Activated T-helper 2 cell treated with anti-CD3 and anti-CD28 coated beads, Interferon-gamma antibody, Interleukin-2, Interleukin-4, amounts not matched to agents 10 μg/mL and 5 μg/mL and 100 μg/mL, durations not matched to agents 14 hours and 24 hours and 36 hours (primary cell): ENCODE measurements at places on chromosomes 3 and 15.

DNA sequence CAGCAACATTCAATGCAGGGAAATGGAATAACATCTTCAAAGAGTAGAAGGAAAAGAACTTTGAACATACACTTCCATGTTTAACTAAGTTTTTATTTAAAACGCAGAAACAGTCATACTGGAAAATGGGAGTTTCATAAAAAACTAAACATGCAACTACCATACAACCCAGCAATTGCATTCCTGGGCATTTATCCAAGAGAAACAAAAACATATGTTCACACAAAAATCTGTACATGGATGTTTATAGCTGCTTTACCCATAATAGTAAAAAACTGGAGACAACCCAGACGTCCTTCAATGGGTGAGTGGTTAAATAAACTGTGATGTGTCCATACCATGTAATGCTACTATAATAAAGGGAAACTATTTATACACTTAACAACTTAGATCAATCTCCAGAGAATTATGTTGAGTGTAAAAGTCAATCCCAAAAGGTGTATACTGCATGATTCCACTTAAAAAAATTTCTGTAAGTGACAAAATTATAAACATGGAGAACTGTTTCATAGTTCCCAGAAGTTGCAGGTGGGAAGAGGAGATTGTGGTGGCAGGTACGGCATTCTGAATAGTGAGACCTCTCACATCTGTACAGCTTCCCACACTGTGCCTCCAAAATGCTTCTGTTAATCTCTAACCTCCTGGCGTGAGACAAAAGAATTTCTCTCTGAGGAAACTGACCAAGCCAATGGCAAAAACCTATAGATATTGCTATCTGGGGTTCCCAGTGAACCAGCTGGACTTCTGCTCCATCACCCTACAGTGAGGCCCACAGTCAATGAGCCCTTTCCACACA is 23.1 kb downstream of the ISG20 start:
- peaks cover 6% of the 10 kb centered on the region for H3K4me1 ChIP-seq
- no peaks in the 10 kb centered on the region for H3K36me3 ChIP-seq
- H3K27me3 ChIP-seq, result no peaks in the 10 kb centered on the region
- no peak overlapping the region for H3K4me3 ChIP-seq
- DNase-seq, result no peak
- no peak overlapping the region for H3K27ac ChIP-seq

GRCh38 chr15:29040370-29040751 is 154.6 kb downstream of the APBA2 start:
- peaks cover 15% of the 10 kb centered on the region for H3K4me1 ChIP-seq
- peaks cover 4% of the 10 kb centered on the region for H3K27me3 ChIP-seq
- no peaks in the 10 kb centered on the region for H3K36me3 ChIP-seq
- H3K4me3 ChIP-seq, result no peak overlapping the region

DNA sequence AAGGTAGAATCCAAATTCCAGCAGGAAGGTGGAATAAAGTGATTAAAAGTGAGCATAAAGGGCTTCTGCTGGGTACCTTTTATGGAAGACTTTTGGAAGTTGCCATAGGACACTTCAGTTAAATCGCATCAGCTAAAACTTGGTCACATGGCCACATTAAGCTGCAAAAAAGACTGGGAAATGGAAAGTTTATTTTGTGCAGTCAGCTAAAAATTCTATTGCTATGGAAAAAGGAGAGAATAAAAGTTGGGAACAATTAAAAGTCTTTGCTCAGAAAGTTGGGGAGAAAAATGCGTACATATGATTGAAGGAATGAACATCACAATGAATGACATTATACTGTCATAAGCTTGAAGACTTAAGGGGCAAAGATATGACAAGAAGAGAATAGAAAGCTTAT is 49.3 kb downstream of the FGF7 start:
- peaks cover 6% of the 10 kb centered on the region for H3K4me1 ChIP-seq
- DNase-seq, result no peak
- H3K4me3 ChIP-seq, result no peak overlapping the region
- no peak overlapping the region for H3K27ac ChIP-seq
- no peaks in the 10 kb centered on the region for H3K36me3 ChIP-seq
- no peaks in the 10 kb centered on the region for H3K27me3 ChIP-seq

GRCh38 chr3:98726084-98726483 is 37.1 kb upstream of the ST3GAL6 start:
- H3K36me3 ChIP-seq, result no peaks in the 10 kb centered on the region
- no peak overlapping the region for H3K27ac ChIP-seq

DNA sequence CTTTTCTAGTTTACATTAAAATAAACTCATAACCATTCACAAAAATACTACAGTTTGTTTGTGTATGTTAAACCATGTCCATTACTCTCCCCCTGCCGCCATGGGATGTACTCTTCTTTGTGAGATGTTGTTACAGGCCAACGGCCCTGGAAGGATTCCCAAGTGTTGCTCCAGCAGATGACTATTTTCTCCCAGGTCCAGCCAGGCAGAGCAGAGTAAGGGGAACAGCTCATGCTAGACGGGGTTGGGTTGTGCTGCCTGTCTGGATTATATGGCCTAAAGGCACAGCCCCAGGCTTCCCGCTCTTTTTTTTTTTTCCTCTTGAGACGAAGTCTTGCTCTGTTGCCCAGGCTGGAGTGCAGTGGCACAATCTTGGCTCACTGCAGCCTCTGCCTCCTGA is 24.5 kb upstream of the SLCO2A1 start:
- DNase-seq, result no peak
- no peak overlapping the region for H3K27ac ChIP-seq
- H3K4me1 ChIP-seq, result no peaks in the 10 kb centered on the region
- no peak overlapping the region for H3K4me3 ChIP-seq
- H3K27me3 ChIP-seq, result no peaks in the 10 kb centered on the region
- no peaks in the 10 kb centered on the region for H3K36me3 ChIP-seq

GRCh38 chr3:17038141-17038540 is 153.4 kb downstream of the PLCL2 start:
- no peak overlapping the region for H3K4me3 ChIP-seq
- H3K4me1 ChIP-seq, result peaks cover 43% of the 10 kb centered on the region
- H3K36me3 ChIP-seq, result peaks cover 22% of the 10 kb centered on the region
- no peaks in the 10 kb centered on the region for H3K27me3 ChIP-seq
- no peak overlapping the region for H3K27ac ChIP-seq

GRCh38 chr3:175208326-175208725 is 349.2 kb downstream of the NAALADL2 start:
- H3K27ac ChIP-seq, result no peak overlapping the region
- H3K4me1 ChIP-seq, result no peaks in the 10 kb centered on the region
- no peaks in the 10 kb centered on the region for H3K27me3 ChIP-seq
- H3K36me3 ChIP-seq, result no peaks in the 10 kb centered on the region
- DNase-seq, result no peak

GRCh38 chr3:195885036-195885891 is 23.1 kb downstream of the TNK2 start:
- H3K27ac ChIP-seq, result no peak overlapping the region
- no peak for DNase-seq
- no peaks in the 10 kb centered on the region for H3K4me1 ChIP-seq
- H3K36me3 ChIP-seq, result peaks cover 27% of the 10 kb centered on the region

DNA sequence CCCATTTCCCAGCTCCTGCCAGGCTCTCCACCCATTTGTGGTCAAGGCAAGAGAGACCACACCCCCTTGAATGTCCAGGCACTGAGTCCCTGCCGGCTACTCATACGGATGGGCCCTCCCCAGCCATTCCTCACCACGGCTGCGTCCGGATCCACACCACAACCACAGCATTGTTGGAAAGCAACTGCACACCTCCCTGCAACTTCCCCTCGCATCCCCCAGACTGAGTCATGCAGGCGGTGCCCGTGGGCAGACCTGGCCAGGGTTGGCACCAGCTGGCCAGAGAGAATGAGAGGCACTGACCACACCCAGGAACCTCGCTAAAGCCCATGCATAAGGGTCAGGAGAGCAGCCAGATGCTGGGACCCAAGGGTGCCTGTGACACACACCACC is 30.5 kb downstream of the LOXL1 start:
- H3K36me3 ChIP-seq, result no peaks in the 10 kb centered on the region
- no peak overlapping the region for H3K27ac ChIP-seq
- no peak for DNase-seq
- H3K4me1 ChIP-seq, result peaks cover 28% of the 10 kb centered on the region

DNA sequence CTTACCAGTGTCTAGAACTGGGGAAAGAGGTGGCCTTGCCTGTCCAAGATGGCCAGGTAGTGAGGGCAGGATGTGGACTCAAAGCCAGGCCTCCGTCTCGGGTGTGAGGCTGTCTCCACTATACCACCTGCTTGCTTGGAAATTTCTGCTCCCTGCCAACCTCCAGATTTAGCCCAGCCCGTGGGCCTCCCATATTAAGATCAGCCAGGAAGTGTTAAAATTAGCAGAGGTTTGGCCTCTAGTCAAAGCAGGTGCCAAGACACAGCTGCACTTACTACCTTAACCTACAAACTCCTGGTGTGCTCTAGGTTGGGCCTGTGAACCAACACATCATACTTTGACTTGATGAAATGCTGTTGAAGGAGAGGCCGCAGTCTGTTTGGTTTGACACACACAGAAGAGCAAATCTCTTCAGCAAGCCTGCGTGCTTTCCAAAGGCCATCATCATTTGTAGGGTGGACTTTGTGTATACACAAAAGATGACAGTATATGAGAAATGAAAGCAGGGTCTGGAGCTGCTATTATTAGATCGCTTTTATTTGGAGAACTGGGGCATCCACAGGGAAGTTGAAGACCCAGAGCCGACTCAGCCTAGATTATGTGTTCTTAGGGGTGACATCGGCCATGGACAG is 206.5 kb downstream of the XXYLT1 start:
- no peaks in the 10 kb centered on the region for H3K4me1 ChIP-seq
- no peak for DNase-seq
- no peak overlapping the region for H3K27ac ChIP-seq

GRCh38 chr15:66721020-66721419 is 19.0 kb downstream of the SMAD6 start:
- H3K4me3 ChIP-seq, result no peak overlapping the region
- H3K27me3 ChIP-seq, result no peaks in the 10 kb centered on the region
- H3K4me1 ChIP-seq, result peaks cover 19% of the 10 kb centered on the region

- DNase-seq, result no peak
- H3K27ac ChIP-seq, result no peak overlapping the region
- H3K27me3 ChIP-seq, result no peaks in the 10 kb centered on the region
- peaks cover 7% of the 10 kb centered on the region for H3K4me1 ChIP-seq
These were observed 105.1 kb downstream of the CHST2 start for GRCh38 chr3:143224716-143225115.

DNA sequence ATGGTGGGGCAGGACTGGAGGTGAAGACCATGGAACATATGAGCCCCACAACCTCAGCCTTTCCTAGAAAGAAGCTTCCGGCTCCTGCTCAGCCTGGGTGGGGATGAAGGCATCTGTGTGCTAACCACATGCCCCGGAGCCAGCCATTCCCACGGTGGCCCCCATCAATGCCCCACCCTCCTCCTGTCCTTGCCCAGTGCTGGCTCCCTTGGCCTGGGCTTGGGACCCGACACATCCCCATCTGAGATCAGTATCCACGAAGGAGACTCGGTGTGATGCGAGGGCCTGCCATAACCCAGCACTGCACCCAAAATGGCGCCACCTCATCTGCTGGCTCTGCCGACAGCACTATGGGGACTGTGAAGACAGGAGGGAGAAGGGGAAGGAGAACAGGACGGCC is 16.5 kb upstream of the PLXND1 start:
- H3K27me3 ChIP-seq, result no peaks in the 10 kb centered on the region
- DNase-seq, result no peak
- H3K27ac ChIP-seq, result no peak overlapping the region
- H3K4me1 ChIP-seq, result peaks cover 19% of the 10 kb centered on the region

- H3K4me3 ChIP-seq, result no peak overlapping the region
- peaks cover 6% of the 10 kb centered on the region for H3K4me1 ChIP-seq
- H3K27me3 ChIP-seq, result no peaks in the 10 kb centered on the region
- H3K27ac ChIP-seq, result no peak overlapping the region
- no peak for DNase-seq
These were observed 104.1 kb downstream of the TBC1D5 start for GRCh38 chr3:17638356-17638755.

GRCh38 chr3:69342074-69342473 is 43.8 kb downstream of the FRMD4B start:
- H3K4me1 ChIP-seq, result no peaks in the 10 kb centered on the region
- peaks cover 3% of the 10 kb centered on the region for H3K36me3 ChIP-seq
- H3K27ac ChIP-seq, result no peak overlapping the region
- peaks cover 4% of the 10 kb centered on the region for H3K27me3 ChIP-seq

- no peak overlapping the region for H3K4me3 ChIP-seq
- H3K4me1 ChIP-seq, result no peaks in the 10 kb centered on the region
- no peaks in the 10 kb centered on the region for H3K27me3 ChIP-seq
- H3K27ac ChIP-seq, result no peak overlapping the region
These were observed 233.9 kb upstream of the GBE1 start for GRCh38 chr3:81995329-81995728.

DNA sequence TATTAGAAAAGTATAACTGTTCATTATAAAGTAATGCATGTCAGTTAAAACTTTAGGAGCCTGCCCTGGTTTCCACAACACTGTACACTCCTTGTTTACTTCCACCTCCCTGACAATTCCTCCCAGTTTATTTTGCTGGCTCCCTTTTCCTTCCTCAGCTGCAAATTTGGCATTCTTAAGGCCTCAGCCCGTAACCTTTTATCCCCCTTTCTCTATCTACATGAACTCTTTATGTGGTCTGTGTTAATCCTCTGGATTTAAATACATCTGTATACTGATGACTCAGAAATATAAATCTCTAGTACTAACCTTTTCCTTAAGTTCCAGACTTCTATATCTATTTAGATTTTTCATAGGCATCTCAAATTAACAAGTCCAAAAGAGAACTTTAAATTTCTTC is 143.6 kb downstream of the OTOL1 start:
- peaks cover 1% of the 10 kb centered on the region for H3K27me3 ChIP-seq
- H3K4me1 ChIP-seq, result peaks cover 6% of the 10 kb centered on the region
- no peaks in the 10 kb centered on the region for H3K36me3 ChIP-seq
- DNase-seq, result no peak

- no peak overlapping the region for H3K4me3 ChIP-seq
- DNase-seq, result no peak
- no peak overlapping the region for H3K27ac ChIP-seq
- H3K36me3 ChIP-seq, result no peaks in the 10 kb centered on the region
These were observed 586.3 kb downstream of the ROBO2 start for GRCh38 chr3:77626157-77626556.

- no peak overlapping the region for H3K27ac ChIP-seq
- no peaks in the 10 kb centered on the region for H3K27me3 ChIP-seq
- no peak for DNase-seq
- H3K4me3 ChIP-seq, result no peak overlapping the region
- H3K36me3 ChIP-seq, result no peaks in the 10 kb centered on the region
These were observed 63.1 kb downstream of the B3GALNT1 start for GRCh38 chr3:161042023-161042501.

DNA sequence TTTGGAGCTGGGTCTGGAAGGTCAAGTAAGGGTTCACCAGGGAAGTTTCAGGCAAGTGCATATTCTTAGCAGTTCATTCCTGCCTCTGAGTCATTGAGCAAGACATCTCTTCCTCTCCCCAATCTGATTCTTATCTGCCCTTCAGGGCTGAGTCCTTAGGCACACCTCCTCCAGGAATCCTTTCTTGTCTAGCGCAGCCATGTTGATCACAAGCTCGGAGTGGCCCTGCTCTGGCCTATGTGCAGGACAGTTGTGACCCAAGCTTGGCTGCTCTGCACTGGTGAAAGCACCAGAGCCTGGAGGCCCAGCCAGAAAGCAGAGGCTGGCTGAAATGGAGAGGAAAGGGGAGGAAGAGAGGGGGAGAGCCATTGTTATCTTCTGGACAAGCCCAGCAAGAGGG is 30.9 kb upstream of the MRPS22 start:
- peaks cover 16% of the 10 kb centered on the region for H3K27me3 ChIP-seq
- H3K4me1 ChIP-seq, result peaks cover 5% of the 10 kb centered on the region
- no peak overlapping the region for H3K4me3 ChIP-seq
- H3K27ac ChIP-seq, result no peak overlapping the region

- no peaks in the 10 kb centered on the region for H3K36me3 ChIP-seq
- H3K4me1 ChIP-seq, result no peaks in the 10 kb centered on the region
- no peak overlapping the region for H3K4me3 ChIP-seq
- H3K27me3 ChIP-seq, result no peaks in the 10 kb centered on the region
- DNase-seq, result no peak
- no peak overlapping the region for H3K27ac ChIP-seq
These were observed 195.7 kb downstream of the OCA2 start for GRCh38 chr15:27903405-27903804.
